ENCODE measurements at places on chromosomes 4 and X. TPM values are rescaled to one million over a fixed set of nuclear protein-coding genes. Genes with fewer than 3 reads are reported as not detected.

GRCh38 chr4:21083413-21083812, 383.2 kb downstream of the PACRGL start:
- no peak for DNase-seq

DNA sequence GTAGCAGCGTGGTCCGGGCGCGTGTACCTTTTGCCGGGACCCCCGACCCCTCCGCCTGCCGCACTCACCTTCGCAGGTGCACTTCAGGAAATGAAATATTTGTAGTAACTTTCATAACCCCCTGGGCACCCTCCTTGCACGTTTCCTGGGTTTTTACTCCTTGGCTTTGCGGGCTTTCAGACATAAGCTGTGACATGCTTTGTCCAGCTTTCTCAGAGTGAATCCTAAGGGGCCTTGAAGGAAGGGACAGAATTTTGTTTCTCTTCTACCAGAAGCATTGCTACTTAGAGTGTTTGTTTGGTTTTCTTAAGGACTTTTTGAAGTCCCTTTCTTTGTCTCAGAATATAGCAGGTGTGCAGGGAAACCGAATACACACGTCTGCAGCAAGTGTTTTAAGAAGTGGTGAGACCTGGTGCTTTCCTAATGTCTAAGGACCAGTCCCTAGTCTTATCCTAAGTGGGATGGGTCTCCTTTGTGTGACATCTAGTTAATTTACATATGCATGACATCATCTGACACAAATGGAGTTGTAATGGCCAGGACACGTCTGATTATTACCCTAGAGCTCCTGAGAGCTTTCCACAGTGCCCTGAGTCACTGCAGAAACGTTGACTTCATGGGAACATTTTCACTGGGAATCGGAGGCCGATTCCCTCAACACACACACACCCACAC, 1.3 kb downstream of the FAM149A start:
- no peak for DNase-seq

- no peak for DNase-seq
Observed at GRCh38 chr4:24519649-24520048, 64.7 kb downstream of the DHX15 start.

DNA sequence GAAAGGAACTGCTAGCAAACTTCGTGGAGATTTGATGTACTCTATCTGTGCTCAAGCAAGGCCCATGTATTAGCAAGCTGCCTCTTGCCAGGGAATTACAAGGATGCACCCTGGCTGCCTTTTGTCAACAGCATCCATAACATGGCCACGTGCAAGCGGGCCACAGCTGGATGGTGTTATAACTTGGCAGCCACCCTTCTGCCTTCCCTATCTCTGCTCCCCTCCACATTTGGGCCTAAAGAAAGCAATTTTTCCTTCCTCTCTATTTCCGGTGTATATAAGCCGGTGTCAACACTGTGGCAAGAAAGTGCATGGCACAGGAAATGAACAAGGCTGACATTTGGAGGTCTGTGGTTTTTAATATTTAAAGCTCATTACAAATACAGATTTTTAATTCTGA, 94.8 kb downstream of the CLNK start:
- DNase-seq: no peak

- no peak for DNase-seq
Observed at GRCh38 chr4:7734651-7735260, 204.9 kb downstream of the AFAP1 start.

GRCh38 chrX:88438209-88438608, 308.8 kb upstream of the CPXCR1 start:
- no peak for DNase-seq

DNA sequence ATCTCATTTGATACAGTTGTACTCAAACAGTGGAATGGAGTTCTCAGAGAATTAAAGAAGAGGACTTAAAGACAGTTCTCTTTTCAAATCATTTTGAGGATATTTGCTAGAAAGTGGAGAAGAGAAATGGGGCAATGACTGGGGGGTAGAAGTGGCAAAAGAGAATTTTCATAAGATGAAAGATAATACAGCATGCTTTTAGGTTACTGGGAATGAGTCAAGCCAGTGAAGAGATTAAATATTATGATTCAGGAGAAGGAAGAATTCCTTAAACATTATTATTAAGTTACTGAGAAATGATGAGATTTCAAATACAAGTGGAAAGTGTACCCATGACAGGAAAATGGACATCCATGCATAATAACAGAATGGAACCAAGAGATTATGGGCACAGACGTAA, 219.0 kb upstream of the DKK2 start:
- no peak for DNase-seq

DNA sequence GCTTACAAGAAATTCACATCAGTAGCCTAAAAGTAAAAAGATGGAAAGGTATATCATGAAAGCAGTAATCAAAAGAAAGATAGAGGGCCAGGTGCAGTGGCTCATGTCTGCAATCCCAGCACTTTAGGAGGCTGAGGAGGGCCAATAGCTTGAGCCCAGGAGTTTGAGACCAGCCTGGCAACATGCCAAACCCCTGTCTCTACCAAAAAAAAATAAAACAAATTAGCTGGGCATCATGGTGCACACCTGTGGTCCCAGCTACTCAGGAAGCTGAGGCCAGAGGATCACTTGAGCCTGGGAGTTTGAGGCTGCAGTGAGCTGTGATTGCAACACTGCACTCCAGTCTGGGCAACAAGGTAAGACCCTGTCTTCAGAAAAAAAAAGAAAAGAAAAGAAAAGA, 55.5 kb downstream of the GSPT2 start:
- DNase-seq: no peak

GRCh38 chr4:86233681-86234080, 126.2 kb downstream of the MAPK10 start:
- no peak for DNase-seq

GRCh38 chr4:142419712-142420111, 426.4 kb downstream of the INPP4B start:
- DNase-seq: no peak

Gene FOXR2
- not detected for total RNA-seq

Gene UGT8
- total RNA-seq: not detected

All from Right ventricle myocardium inferior (tissue), 1 donor.